Germinal center (tissue), 1 donor: ENCODE measurements at places on chromosomes 5 and 9.

DNA sequence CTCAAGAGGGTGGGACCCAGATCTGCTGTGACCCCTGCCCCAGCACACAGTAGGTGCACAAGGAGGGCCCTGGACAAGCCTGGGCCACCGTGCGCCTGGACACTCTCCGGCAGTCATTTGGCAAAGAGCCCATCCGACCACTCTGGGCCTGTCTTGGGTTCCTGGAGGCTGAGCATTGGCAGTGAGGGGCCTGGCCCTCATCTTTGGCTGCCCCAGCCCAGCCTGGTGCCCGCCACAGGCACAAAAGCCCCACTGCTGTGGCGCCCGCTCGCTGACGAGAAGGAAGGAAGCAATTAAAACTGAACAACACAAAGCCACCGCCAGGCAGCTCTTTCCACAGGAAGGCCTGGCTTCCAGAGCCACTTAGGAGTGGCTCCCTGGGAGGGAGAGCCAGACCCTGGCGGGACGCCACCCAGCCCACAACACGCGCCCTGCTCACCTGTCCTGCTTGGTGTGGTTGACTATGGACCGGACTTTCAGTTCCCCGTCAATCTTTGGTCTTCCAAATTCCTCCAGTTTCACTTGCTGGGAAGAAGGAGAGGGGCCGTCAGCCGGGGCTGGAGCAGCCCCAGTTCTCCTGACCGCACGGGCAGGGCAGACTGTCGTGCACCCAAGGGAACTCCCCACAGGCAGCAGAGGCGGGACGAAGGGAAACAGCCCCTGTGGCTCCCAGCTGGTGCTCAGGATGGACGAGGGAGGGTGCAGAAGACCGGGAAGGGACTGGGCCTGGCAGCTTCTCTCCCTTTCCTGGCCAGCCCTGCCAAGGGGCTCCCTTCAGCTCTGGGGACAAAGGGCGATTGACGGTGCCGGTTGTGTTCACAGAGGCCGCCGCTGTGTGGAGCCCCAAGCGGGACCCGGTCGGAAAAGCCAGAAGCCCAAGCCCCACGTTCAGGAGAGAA lies 50.9 kb upstream of the SARDH start:
- DNase-seq, result no peak

DNA sequence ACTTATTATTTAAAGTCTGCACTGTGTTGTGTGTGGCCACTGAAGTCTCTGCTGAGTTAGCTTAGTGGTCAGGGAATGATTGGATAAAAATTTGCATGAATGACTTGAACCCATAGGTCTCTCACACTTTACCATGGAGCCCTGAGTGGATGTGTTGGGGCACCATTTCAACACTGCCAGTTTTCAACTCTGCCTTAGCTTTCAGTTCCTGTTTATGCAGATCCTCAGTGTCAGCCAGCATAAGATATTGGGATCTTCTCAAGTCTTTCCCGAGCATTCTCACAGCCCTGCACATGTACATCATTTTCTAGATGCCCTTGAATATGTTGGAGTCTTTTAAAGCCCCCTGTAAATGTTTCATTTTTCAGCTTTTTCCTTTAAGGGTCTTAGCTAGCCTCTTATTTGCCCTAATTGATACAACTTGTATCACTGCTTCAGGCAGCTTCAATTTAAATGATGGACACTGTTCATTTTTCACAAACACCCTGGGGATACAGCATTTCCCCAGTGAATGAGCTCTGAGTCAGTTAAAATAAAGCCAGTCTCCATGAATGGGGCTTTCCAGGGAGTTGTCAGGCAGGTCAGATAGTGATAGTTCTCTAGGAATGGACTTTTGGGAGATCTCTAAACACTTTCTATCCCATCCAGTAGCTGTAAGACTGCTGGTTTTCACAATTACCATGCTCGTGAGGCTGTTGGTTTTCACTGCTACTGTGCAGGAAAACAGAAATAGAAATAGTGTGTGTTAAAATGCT lies 211.9 kb upstream of the PAPPA start:
- no peak for DNase-seq

DNA sequence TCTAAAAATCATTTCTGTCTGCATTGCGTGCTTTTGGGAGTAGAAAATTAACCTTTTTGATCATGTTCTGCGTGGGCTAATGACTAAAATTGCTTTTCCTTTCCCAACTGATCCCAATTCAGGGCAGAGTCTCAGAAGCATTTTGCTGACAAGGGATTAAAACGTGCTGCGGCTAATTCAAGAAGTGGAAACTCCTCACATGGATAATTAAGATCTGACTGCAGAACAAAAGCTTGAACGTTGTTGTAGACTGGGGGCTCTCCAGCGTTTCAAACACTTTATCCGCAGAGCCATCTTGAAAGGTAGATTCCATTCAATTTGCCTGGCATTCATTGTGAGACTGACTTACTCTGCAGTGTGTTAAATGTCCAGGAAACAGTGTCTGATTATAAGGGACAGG lies 485.3 kb upstream of the DMAC1 start:
- DNase-seq, result no peak

- no peak for DNase-seq
Observed at GRCh38 chr5:178460598-178460997, 129.6 kb downstream of the COL23A1 start.

GRCh38 chr9:109423877-109424276 lies 74.2 kb downstream of the PTPN3 start:
- no peak for DNase-seq
